NCI-H2107 (cell line): ENCODE measurements at places on chromosomes 6 and 20.

DNA sequence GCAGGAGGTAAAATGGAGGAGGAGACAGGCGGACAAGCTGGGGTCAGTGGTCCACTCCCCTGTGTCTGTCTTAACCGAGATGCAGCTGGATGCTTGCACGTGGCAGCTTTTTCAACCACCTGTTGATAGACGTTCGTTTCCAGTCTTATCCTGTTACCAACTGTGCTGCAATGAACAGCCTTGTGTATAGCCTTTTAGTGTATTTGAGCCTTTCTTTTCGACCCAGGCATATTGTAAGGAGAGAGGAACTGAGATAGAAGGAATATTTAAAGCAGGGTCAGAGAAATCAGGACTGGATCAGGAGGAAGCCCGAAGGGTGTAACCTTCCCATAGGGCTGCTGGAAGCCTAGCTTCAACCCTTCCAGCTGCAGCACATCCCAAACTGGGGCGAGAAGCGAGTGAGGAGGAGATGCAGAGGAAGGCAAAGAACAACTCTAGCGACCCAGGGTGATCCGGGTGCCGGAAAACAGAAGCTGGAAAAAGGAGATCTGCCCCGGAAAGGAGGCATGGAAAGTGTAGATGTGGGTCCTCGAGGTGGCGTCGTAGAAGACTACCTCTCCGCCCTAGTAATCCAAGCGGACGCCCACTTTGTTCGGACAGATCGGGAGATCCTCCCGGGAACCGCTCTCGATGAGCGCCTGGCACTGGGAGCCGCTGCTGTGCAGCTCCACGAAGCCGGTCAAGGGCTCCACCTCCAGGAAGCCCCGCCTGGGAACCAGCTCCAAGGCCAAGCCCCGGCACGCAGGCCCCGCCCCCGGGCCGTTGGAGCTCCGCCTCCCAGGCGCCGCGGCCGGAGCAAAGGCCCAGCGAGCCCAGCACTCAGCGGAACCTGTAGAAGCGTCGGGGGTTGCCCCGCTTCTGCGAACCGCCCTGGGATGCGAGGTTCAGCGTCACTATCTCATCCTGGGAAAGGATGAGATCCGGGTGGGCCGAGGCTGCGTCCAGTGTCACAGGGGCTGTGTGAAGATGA, 11.2 kb downstream of the TRIM31 start:
- DNase-seq, result peak; percentile 7

DNA sequence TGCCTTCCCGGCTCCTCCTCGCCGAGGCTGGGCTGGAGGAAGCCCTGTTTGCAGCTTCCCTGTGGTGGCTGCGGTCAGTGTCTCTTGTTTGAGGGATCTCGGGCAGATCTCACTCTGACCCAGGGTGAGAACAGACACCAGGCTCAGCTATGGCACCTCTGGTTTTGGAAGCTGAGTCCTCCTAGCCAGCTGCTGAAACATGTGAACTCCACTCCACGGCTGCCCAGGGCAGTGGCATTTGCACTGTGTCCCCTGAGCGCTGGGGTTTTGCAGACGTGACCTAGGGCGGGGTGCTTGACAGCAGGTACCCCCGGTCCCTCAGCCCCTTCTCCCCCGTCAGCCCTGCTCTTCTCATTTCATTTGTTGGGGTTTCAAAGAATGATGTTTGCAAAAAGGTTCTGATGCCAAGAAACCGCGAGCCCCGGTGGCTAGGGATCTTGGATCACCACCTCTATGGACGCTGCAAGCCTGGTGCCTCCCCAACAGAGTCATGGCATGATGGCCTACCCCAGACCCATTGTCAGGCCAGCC, 55.0 kb upstream of the DACT2 start:
- DNase-seq, result no peak

DNA sequence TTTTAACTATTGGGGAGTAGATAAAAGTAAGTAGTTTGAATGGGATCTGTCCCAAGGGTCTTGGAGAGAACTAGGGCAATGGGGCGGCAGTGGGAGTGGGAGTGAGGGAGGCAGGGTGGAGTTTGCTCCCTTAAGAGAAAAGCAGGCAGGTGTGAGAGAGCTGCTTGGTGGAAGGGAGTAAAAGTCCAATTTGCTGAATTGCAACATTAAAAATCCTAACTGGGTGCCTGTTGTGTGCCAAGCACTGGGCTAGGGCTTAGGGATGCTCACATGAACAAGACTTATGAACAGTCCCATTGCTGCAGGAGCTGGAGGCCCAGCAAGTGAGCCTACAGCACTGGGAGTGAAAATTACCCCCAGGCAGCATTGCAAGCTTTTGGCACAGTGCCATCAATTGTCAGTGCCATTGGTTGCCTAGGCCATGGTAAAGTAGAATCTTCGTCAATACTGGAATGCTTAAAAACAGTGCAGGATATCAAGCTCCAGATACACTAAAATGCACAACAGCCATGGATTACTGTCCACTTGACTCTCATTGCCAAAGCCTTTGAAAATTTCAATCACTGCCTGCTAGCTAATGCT, 277.7 kb upstream of the JARID2 start:
- DNase-seq, result no peak

DNA sequence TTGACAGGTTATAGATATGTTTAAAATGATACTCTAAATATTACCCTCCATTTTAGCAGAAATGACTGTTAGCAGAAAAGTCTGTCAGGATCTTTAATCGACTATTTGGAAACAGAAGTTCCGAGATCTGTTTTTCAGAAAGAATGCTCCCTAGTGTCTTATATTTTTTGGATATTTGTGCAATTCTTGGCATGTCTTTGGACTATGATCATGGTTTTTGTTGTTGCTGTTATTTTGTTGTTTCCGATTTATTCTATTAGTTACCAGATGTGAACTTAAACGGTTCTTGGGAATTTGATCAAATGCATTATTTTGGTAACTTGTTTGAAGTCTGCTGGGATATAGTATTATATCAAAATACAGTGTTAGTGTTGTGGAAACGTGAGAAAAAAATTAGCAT, 106.4 kb upstream of the CEP162 start:
- DNase-seq, result no peak

- no peak for DNase-seq
Observed at GRCh38 chr20:57200882-57201695, 65.4 kb downstream of the BMP7 start.

DNA sequence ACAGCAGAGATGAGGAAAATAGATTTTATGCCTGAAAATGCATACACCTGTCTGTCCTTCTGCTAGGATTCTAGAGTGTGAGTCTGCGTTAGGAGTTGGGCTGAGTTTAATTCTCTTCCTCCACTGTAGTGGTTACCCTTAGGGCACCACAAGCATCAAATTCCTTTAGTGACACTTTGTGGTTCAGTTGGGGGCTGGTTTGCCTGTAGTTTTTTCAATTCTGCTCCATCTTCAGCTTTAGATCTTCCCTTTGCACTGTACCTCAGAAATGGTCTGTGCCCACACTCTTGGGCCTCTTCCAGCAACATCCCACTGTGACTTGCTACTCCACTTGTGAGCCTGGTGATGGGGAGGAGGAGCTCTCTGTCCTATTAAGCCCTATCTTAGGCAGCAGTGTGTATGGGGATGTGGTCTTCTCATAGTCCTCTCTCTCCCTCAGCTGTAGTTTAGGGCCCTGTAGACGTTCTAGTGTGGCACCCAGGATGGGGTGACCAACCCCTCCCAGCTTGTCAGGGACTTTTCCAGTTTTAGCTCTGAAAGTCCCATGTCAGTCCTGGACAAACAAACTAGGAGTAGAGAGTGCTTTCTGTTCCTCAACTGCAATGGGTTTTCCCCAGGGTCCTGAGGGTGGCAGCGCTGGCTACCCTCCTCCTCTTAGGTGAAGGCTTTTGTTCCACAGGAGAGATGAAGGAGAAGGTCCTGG, 19.7 kb upstream of the OGFRL1 start:
- no peak for DNase-seq

DNA sequence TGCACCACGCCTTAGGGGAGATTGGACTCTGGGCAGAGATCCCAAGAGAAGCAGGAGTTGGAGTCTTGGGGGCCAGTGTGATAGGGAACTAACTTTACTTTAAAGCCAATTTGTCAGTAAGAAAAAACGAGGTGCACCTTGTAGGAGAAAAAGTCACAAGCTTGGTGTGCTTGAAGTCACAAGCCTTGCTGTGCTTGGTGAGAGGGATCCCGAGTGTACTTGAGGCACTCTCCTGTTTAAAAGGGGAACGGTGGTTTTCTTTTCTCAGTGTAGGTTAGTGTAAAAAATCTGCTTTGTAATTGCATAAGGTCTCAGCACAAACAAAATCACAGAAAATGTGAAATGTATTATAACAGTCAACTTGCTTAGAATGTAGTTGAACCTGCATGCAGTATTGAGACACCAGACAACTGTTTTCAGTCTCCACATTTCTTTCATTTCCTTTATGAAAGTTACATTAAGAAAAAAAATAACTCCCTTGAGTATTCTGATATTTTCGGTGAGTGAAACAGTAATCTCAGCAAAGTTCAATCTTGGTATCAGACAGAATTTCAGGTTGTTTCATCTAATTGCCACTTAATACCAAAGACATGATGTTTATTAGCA, 111.1 kb upstream of the DUSP22 start:
- DNase-seq, result no peak

GRCh38 chr6:151689499-151690201, 117.8 kb upstream of the ESR1 start:
- DNase-seq, result no peak

DNA sequence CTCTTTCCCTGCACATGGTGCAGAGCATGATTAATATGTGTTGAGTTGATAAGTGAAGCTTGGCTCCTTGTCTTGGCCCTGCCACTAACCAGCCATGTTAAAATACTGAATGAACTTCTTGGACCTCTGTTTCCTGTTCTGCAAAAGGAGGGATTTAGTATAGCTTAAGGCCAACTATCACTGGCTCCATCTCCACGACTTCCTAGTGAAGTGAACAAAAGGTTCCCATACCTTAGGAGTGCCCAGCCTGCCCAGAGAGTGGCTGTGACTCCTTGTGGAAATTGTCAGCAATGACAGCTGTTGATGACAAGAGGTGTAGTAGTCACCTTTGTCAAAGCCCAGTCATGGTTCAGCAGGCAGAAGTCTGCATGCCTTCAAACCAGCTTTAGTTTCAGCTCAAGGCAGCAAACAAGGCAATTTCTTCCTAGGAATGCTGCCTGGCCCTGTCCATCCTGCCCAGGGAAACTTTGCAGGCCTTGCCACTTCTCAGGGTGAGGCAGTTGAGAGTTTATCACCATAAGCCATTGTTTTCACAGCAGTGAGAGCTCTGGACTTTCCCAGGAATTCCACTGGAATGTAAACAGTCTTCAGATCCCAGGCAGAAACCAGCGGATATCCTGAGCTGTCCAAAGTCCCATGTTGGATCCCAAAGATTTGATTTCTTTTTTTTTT, 169.7 kb upstream of the TNFAIP3 start:
- DNase-seq, result no peak

DNA sequence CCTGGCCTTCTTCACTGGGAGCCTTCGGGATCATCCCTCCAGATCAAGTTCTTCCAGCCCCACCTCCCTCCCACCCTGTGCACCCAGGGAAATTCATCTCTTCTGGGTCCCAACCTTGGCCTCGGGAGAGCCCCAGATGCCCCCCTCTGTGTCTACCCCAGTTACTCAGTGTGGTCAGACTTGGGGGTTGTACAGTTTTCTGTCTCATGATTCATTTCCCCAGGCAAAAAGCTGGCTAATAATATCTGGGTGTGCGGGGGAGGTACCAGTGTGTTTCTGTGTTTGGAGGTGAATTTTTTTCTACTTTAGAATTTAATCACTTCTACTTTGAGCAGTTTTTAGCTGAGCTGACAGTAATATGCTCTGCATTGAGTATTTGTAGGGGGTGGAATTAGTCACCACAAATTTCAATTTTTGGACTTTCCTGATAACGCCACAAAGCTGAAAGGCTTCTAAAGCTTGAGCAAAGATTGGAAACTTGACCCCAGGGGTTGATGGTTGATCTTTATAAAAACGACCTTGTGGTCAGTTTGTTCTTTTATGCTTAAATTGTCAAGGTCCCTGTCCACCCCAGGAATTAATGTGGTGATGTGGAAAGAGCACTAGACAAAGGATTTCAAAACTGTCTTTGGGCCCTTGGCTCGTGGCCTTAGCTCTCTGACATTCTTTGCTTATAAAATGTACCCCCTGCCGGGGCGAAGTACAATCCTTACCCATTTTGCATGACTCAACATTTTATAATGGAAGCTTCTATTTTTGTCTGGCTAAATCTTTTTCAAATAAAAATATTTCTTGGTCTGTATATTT, 284.7 kb upstream of the TAB2 start:
- DNase-seq, result no peak

- no peak for DNase-seq
Observed at GRCh38 chr6:113944701-113945100, 26.2 kb downstream of the HDAC2 start.

DNA sequence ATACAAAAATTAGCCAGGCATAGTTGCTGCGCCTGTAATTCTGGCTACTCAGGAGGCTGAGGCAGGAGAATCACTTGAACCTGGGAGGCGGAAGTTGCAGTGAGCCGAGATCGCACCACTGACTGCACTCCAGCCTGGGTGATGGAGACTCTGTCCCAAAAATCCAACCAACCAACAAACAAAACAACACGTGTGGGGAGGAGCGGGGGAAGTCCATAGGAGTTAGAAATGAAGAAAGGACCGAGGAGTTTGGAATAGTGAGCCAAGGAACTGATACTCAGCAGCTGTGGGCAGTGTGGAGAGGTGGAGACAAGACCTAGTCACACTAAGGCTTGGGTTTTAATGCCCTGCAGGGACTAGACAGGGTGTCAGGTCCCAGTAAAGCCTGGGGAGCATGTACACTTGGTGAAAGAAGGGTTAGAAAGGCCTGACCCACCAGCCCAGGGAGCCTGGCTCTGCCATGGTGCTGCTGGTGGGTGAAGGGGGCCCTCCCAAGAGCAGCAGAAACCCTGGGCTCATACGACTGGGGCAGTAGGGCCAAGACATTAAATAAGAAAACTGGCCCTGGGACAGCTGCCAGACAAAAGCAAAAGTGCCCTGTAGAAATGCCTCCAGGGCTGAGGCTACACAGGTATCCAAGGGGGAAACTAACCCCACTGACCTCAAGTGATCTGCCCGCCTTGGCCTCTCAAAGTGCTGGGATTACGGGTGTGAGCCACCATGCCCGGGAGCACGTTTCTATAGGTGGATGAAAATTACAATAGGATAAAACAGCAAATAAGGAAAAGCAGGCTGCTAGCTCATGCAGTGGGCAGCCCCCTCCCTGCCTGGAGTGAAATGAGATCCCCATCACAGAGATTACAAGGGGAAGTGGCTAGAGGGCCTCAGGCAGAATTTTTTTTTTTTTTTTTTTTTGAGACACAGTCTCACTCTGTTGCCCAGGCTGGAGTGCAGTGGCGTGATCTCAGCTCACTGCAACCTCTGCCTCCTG, 58.0 kb downstream of the MYH7B start:
- DNase-seq, result no peak

- no peak for DNase-seq
Observed at GRCh38 chr6:105550955-105551620, 148.2 kb upstream of the PREP start.

- no peak for DNase-seq
Observed at GRCh38 chr6:84801250-84801649, 36.9 kb upstream of the TBX18 start.

- DNase-seq, result no peak
Observed at GRCh38 chr6:56582236-56582635, 60.5 kb downstream of the DST start.

DNA sequence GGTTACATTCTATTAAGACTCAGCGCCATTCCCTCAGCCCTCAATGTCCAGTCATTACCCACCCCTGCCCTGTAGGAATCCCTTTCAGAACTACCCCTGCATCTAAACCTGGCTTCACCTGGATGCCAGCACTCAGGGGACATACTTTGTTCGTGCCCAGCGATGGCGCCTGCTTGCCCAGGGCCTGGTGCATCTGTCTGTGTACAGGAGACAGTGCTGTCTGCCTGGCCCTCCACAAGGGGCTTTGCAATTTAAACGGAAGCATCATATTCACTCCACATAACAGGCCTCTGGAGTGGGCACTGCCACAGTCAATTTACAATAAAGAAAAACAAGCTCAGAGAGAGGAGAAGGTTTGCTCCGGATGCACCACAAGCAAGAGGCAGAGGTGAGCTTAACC, 4.6 kb downstream of the RSPO4 start:
- no peak for DNase-seq
